Activated naive CD4-positive, alpha-beta T cell treated with anti-CD3 and anti-CD28 coated beads, Interleukin-2, amount 50 U/mL, for 72 hours (primary cell): ENCODE measurements at places on chromosomes 13 and 19. TPM values are rescaled to one million over a fixed set of nuclear protein-coding genes. Genes with fewer than 3 reads are reported as not detected.

Gene ZNF681
- total RNA-seq = 5.8 TPM

Gene ZGLP1
- total RNA-seq = 3.7 TPM

Gene GRAMD1A
- 158 TPM for total RNA-seq

Gene NLRP11
- total RNA-seq = not detected

- no peak for DNase-seq
These were observed 1623.5 kb downstream of the PCDH9 start for GRCh38 chr13:65606622-65607021.

DNA sequence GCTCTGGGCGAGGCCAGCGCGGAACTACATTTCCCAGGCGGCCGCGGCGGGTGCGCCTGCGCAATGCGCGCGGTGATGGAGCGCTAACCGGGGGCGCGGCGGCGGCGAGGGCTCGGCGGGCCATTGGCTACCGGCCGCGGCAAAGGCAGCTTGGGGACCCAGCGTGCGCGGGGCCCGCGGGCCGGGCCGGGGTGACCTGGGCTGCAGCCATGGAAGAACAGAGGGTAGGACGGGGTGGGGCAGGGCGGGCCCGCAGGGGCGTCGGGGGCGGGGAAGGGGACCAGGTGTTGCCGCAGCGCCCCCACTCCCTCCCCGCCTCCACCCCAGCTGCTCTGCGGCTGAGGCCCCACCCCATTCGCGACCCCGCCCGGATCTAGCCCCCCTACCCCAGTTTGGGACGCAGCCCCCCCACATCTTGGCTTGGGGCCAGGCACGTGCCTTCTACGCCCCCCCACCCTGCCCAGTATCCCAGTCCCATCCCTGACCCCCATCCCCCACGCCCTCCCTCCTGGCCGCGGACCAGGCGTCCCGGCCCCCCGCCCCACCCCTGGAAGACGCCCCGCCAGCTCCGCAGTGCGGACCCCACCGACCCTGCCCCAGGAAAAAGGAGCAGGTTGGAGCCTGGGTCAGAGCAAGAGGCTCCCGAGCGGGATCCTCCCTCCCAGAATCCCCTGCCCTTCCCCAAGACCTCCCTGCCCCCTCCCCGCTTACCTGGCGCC lies at the start of gene FSD1:
Gene FSD1, plus strand, starts transcription at position 61 of the 719 bp plus-strand sequence. Its CDS starts 149 bp downstream, at position 210.
- DNase-seq = peak; percentile 93

DNA sequence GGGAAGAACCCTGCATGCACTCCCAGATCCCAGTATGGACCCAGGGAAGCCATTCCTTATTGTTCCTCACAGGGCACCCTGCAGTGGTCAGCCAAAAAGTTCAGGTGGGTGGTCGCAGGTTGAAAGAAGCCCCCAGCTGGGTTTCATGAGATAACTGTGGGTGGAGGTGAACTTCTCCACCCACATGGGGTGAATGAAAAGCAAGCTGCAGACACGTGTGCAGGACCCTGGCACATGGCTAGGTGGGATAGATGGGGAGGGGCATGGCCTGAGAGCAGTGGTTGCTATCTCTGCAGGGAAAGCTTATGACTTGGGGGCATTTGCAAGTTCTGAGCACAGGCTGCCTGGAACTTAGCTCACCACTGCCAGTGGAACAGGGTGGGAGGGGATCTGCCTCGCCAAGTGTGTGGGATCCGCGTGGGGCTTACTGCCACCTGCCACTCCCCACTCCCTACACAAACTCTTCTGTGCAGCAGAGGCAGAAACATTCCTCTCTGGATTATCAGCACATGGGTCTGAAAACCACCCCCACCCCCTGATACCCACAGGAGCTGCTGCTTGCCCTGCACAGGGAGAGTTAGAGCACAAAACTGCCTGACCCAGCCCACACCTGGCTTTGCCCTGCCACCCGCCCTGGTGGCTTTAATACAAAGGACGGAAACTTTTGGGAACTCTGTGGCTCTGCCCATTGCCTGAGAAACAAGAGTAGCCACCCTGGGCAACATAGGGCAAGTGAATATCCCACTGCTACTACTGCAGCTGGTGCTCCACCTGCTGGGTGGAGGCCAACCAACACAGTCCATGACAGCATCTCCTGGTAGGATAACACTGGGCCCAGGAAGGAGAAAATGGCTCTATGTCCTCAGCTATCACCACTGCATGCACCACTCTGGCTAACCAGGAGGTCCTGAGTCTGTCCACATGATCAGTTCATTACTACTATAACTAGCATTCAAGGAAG lies 24.4 kb downstream of the PLA2G4C start:
- DNase-seq = no peak
